CD14-positive monocyte (primary cell): ENCODE measurements at places on chromosomes 5 and 9. TPM values are rescaled to one million over a fixed set of nuclear protein-coding genes. Genes with fewer than 3 reads are reported as not detected.

The TNFSF15 gene
- polyA plus RNA-seq = 0.11 TPM

- H3K4me1 ChIP-seq = no peaks in the 10 kb centered on the region
- H3K27ac ChIP-seq = no peak overlapping the region
- H3K4me3 ChIP-seq = no peak overlapping the region
- no peaks in the 10 kb centered on the region for H3K27me3 ChIP-seq
- DNase-seq = no peak
- peaks cover 20% of the 10 kb centered on the region for H3K36me3 ChIP-seq
These were observed 74.2 kb downstream of the OXCT1 start for GRCh38 chr5:41796061-41796460.

GRCh38 chr5:42624912-42625311 lies 131.7 kb upstream of the CCDC152 start:
- DNase-seq = no peak
- H3K4me3 ChIP-seq = no peak overlapping the region
- H3K4me1 ChIP-seq = peaks cover 21% of the 10 kb centered on the region
- no peaks in the 10 kb centered on the region for H3K36me3 ChIP-seq
- H3K27ac ChIP-seq = no peak overlapping the region

- no peaks in the 10 kb centered on the region for H3K27me3 ChIP-seq
- H3K4me1 ChIP-seq = no peaks in the 10 kb centered on the region
- DNase-seq = no peak
- no peak overlapping the region for H3K27ac ChIP-seq
- peaks cover 45% of the 10 kb centered on the region for H3K36me3 ChIP-seq
These were observed 31.0 kb downstream of the RNF130 start for GRCh38 chr5:180040287-180041214.

The FLT4 gene
- not detected for polyA plus RNA-seq

The SPINK6 gene
- not detected for polyA plus RNA-seq

- no peak overlapping the region for H3K4me3 ChIP-seq
- no peaks in the 10 kb centered on the region for H3K27me3 ChIP-seq
- no peak overlapping the region for H3K27ac ChIP-seq
- no peaks in the 10 kb centered on the region for H3K36me3 ChIP-seq
These were observed 16.0 kb downstream of the CEMIP2 start for GRCh38 chr9:71752352-71752751.

The DNAH5 gene
- not detected in 2 replicates for polyA plus RNA-seq

- no peak overlapping the region for H3K4me3 ChIP-seq
- no peak for DNase-seq
- H3K4me1 ChIP-seq = no peaks in the 10 kb centered on the region
- H3K36me3 ChIP-seq = no peaks in the 10 kb centered on the region
- no peak overlapping the region for H3K27ac ChIP-seq
These were observed 1786.4 kb upstream of the WWC1 start for GRCh38 chr5:166505067-166505466.

- H3K36me3 ChIP-seq = no peaks in the 10 kb centered on the region
- H3K4me1 ChIP-seq = peaks cover 3% of the 10 kb centered on the region
- H3K27me3 ChIP-seq = peaks cover 42% of the 10 kb centered on the region
- H3K4me3 ChIP-seq = no peak overlapping the region
- DNase-seq = peak; percentile 29
These were observed 74.6 kb upstream of the CPLX2 start for GRCh38 chr5:175796536-175797499.

The UNC5A gene
- 0.03 TPM for polyA plus RNA-seq

GRCh38 chr9:115517335-115518075 lies 399.5 kb upstream of the TNC start:
- no peak for DNase-seq
- no peak overlapping the region for H3K27ac ChIP-seq
- no peaks in the 10 kb centered on the region for H3K4me1 ChIP-seq
- H3K27me3 ChIP-seq = no peaks in the 10 kb centered on the region
- H3K36me3 ChIP-seq = no peaks in the 10 kb centered on the region

The RETREG1 gene
- polyA plus RNA-seq = 3.5 TPM

- no peaks in the 10 kb centered on the region for H3K36me3 ChIP-seq
- H3K27me3 ChIP-seq = no peaks in the 10 kb centered on the region
- no peak overlapping the region for H3K27ac ChIP-seq
These were observed 2257.5 kb upstream of the C9orf72 start for GRCh38 chr9:29830821-29831220.

DNA sequence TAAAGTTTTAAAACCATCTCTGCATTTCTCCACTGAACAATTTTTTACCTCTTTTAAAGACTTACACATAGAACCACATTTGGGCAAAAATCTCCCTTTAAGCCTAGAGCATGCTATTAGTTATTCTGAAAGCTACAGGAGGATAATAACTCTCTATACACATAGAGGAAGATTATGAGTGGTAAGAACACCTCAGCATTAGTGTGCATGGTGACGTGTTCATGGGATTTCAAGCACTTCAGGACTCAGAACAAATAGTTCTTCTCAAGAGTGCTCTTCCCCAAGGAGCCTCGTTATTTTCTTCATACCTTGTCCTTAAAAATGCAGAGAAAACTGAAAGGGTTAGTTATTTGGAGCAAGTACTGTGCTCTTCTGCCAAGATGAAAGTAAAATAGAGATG lies 256.9 kb upstream of the TUSC1 start:
- H3K27me3 ChIP-seq = no peaks in the 10 kb centered on the region
- H3K4me1 ChIP-seq = no peaks in the 10 kb centered on the region
- no peak for DNase-seq
- no peak overlapping the region for H3K27ac ChIP-seq

The IFNB1 gene
- polyA plus RNA-seq = not detected

GRCh38 chr5:125685771-125686170 lies 737.4 kb upstream of the GRAMD2B start:
- H3K4me3 ChIP-seq = no peak overlapping the region
- no peak for DNase-seq
- no peaks in the 10 kb centered on the region for H3K4me1 ChIP-seq
- H3K36me3 ChIP-seq = no peaks in the 10 kb centered on the region

DNA sequence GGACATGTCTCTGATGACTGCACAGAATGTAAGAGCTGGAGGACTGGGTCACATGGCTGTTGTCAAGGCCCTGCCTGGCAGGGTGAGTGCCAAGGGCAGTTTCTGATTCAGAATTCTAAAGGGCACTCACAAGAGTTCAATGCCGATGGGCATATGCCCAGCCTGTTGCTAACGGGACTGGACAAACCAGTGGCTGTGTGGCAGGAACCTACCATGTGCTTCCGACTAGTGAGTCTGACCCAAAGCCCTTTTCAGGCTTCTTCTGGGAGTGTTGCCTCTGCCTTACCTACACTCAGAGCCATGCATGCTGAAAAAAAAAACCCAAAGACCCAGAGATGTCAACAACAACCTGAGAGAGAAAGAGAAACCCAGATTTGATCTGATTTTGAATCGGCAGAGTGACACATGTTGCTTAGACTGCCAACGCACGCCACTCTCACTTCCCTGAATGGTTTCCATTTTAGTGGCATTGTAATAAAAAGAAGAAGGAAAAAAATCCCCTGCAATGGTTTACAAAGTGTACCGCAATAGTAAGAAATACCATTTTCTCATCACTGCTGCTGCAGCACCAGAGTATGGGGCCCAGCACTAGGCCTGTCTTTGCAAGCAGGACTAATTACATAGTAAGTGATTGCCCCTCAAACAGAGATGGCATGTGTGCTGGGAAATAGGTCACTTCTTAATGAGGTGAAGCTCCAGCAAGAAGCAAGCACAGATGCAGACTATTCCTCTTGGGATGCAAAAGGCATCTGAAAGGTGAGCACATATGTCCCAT lies 194.3 kb downstream of the PALM2AKAP2 start:
- no peaks in the 10 kb centered on the region for H3K36me3 ChIP-seq
- H3K27ac ChIP-seq = peak overlapping the region; percentile 34
- peak; percentile 77 for DNase-seq
- H3K4me1 ChIP-seq = peaks cover 38% of the 10 kb centered on the region

DNA sequence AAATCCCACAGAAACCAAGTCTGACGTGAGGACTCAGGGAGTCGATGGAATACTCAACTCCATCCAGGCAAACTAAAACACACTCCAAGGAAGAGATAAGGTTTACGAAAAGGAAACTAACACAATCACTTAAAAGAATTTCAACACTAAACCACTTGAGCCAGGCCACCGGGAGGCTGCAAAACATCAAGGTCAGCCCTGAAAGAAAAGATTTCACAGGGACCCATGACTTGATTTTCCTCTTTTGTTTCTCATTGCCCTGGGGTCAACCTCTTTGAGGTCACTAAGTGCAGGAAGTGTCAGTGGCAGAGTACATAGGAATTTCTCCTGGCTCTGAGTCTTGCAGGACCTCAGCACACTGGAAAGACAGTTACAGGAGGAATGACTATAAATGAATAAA lies 77.8 kb upstream of the TARS1 start:
- no peaks in the 10 kb centered on the region for H3K27me3 ChIP-seq
- H3K27ac ChIP-seq = no peak overlapping the region
- DNase-seq = no peak
- no peaks in the 10 kb centered on the region for H3K36me3 ChIP-seq
- H3K4me1 ChIP-seq = peaks cover 23% of the 10 kb centered on the region

GRCh38 chr5:74361406-74362358 lies 278.8 kb downstream of the ENC1 start:
- H3K4me3 ChIP-seq = no peak overlapping the region
- no peaks in the 10 kb centered on the region for H3K36me3 ChIP-seq
- no peaks in the 10 kb centered on the region for H3K27me3 ChIP-seq
- no peak overlapping the region for H3K27ac ChIP-seq
- no peaks in the 10 kb centered on the region for H3K4me1 ChIP-seq
- no peak for DNase-seq

DNA sequence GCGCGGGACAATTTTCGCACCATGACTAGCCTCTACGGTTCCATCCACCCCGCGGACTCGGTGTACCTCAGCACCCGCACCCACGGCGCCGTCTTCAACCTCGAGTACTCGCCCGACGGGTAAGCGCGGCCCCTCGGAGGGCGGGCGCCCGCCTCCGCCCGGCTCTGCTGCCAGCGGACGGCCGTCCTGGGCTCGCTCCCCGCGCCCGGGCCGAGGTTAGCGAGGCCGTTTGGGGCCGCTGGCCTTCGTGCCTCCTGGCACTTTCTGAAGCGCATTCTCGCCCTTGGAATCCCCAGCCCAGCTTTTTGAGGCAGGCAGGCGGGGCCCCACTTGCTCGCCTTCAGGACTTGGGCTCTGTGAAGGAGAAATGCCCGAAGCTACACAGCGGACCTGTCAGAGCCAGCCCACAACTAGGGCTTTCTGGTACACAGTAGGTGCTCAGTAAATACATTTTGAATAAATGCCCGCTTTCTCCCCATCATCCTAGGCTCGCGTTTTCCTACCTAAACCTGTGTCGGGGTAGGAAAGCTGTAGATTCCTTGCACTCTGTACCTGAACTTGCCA lies 772 bp downstream of the DCAF10 start:
- H3K27me3 ChIP-seq = no peaks in the 10 kb centered on the region
- no peaks in the 10 kb centered on the region for H3K36me3 ChIP-seq
- H3K4me3 ChIP-seq = peak overlapping the region; percentile 90
- no peak for DNase-seq
- H3K27ac ChIP-seq = no peak overlapping the region

The ADAMTS6 gene
- not detected for polyA plus RNA-seq

- no peaks in the 10 kb centered on the region for H3K36me3 ChIP-seq
- no peaks in the 10 kb centered on the region for H3K4me1 ChIP-seq
- H3K27me3 ChIP-seq = no peaks in the 10 kb centered on the region
These were observed 68.7 kb downstream of the MARCHF3 start for GRCh38 chr5:126961702-126962101.

The NUTM2G gene
- polyA plus RNA-seq = not detected in 2 replicates

The ZBTB26 gene
- polyA plus RNA-seq = 0.48 TPM

The SEMA5A gene
- polyA plus RNA-seq = not detected

- no peaks in the 10 kb centered on the region for H3K27me3 ChIP-seq
- H3K4me3 ChIP-seq = no peak overlapping the region
- no peak for DNase-seq
- H3K4me1 ChIP-seq = no peaks in the 10 kb centered on the region
- peaks cover 100% of the 10 kb centered on the region for H3K36me3 ChIP-seq
- no peak overlapping the region for H3K27ac ChIP-seq
These were observed 83.1 kb downstream of the VCAN start for GRCh38 chr5:83554686-83555085.

The DYNC2I2 gene
- polyA plus RNA-seq = 1.5 TPM

DNA sequence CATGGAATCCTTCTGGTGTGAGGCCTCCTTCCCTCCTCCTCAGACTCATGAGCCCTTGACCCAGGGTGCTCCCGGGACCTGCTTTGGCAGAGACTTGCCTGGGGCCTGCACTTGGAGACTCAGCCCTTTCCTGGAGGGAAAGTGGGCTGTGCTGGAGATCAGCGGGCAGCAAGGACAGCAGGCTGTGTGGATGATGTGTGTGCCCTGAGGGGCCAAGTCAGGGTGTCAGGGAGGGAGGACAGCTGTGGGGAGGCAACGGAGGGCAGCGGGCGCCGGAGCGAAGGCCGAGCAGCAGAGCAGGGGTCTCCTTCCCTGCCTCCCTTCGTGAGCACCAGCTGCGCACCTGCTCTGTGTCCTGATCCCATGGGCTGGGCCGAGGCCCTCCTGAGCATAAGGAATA lies 6.1 kb upstream of the CSF2 start:
- no peak for DNase-seq
- H3K4me1 ChIP-seq = peaks cover 11% of the 10 kb centered on the region
- H3K27ac ChIP-seq = no peak overlapping the region
- no peak overlapping the region for H3K4me3 ChIP-seq
- H3K36me3 ChIP-seq = no peaks in the 10 kb centered on the region

- no peak overlapping the region for H3K27ac ChIP-seq
- no peak for DNase-seq
- H3K27me3 ChIP-seq = no peaks in the 10 kb centered on the region
These were observed 194.3 kb upstream of the MAP3K1 start for GRCh38 chr5:56620903-56621677.

GRCh38 chr5:127002390-127002789 lies 28.0 kb downstream of the MARCHF3 start:
- no peak overlapping the region for H3K27ac ChIP-seq
- H3K36me3 ChIP-seq = no peaks in the 10 kb centered on the region
- no peak for DNase-seq
- no peaks in the 10 kb centered on the region for H3K4me1 ChIP-seq
- H3K27me3 ChIP-seq = no peaks in the 10 kb centered on the region

- H3K4me1 ChIP-seq = no peaks in the 10 kb centered on the region
- no peaks in the 10 kb centered on the region for H3K27me3 ChIP-seq
- no peaks in the 10 kb centered on the region for H3K36me3 ChIP-seq
- DNase-seq = no peak
These were observed 151.2 kb downstream of the TTC39B start for GRCh38 chr9:15155826-15156225.

DNA sequence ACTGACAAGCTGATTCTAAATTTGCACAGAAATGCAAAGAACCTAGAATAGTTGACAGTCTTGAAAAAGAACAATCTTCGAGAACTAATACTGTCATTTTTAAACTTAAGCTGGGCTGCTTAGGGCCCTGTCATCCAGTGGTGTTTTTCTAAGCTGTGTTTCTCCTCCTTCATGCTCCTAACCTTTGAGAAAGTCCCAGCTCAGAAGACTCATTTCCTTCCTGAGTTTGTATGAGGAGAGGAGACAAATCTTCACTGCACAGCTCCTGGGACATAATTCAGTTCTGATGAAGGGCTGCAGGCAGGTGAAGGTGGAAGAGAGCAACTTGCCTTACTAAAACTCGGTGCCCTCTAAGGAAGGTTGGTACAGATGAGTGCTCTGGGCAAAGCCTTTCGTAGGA lies 109.5 kb upstream of the ANKRD55 start:
- no peak for DNase-seq
- peaks cover 10% of the 10 kb centered on the region for H3K4me1 ChIP-seq
- no peak overlapping the region for H3K4me3 ChIP-seq
- H3K27me3 ChIP-seq = no peaks in the 10 kb centered on the region
- H3K27ac ChIP-seq = no peak overlapping the region
